ENCODE measurements at places on chromosomes 16 and 17.

- DNase-seq = no peak
These were observed 30.8 kb downstream of the VWA3A start for GRCh38 chr16:22123146-22123545.

DNA sequence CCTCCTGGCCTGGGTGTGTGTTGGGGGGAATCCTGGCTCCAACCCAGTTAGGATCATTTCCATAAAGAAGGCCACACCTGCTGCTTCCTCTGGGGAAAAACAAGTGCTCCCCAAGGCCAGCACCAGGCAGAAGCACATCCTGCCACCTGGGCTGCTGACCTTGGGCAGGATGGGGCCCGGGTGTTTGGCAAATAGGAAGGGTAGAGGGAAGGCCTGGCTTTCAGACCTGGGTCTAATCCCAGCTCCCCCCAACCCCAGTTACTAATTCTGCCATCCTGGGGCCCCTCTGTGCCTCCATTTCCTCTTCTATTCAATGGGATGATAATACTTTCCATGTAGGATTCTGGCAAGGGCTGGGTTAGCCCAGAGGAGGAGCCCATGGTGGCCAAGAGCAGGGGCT, 3.0 kb upstream of the NLRC5 start:
- DNase-seq = peak; percentile 5

DNA sequence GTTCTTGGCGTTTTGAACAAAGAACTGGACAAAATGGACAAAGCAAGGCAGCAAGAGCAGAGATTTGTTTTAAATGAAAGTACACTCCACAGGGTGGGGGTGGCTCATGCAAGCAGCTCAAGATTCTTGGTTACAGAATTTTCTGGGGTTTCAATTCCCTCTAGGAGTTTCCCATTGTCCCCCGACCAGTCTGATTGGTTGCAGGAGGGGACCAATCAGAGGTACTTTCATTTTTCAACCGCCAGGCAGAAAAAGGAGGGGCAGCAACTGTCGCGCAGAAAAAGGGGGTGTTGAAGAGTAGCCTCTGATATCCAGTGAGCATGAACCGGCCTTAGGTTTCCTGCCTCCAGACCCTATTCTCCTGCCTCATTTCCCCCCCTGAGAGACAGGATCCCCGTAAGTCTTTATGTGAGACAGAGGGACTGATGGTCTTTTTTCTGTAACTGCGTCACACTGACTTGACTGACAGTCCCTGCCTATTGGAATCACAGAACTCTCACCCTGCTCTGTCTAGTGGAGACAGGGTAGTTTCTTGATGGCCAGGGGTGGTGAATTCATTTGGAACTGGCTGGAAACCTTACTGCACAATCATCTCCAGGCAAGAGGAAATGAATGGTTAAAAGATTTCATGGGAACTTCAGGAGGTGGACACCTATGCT, 59.4 kb upstream of the ALOX12 start:
- no peak for DNase-seq

GRCh38 chr16:82146556-82146955, 23.5 kb downstream of the MPHOSPH6 start:
- no peak for DNase-seq

DNA sequence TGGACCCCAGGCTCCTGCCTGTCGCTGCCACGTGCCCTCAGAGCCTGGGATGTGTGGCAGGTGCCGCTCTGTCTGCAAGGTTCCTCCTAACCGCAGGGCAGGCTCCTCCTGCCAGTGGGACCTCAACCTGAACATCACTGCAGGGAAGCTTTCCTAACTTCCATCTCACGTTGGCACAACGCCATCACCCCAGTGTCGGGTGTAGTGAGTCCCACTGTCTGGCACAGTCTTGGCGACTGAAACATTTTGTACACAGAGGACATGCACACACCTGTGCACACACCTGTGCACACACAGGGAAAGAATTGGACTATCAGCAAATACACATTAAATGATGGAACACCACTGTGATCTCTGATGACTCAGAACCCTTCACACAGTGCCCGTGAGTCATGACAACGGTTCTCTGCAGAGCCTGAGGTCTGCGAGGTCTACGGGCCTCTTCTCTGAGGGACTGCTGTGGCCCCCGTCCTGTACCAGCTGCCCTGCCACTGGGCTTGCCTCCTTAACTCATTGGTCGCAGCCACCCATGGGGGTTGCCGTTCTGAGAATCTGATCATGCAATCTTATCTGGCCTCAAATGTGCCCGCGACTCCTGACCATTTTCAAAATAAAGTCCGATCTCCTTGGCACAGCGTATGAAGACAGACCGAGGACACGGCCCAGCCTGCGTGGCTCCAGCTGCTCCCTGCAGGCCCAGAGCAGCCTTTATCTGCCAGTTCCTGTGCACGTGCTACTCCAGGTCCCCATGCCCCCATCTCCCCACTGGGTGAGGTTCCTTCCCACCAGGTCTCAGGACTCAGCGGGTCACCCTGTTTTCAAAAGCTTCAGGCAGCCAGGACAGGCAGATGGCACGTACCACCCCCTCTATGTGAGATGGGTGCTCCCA, 7.6 kb downstream of the CCDC57 start:
- DNase-seq = no peak

- DNase-seq = peak; percentile 67
These were observed 17.9 kb downstream of the GOSR2 start for GRCh38 chr17:46940692-46941404.
